ENCODE measurements at places on chromosomes 1 and 21.

DNA sequence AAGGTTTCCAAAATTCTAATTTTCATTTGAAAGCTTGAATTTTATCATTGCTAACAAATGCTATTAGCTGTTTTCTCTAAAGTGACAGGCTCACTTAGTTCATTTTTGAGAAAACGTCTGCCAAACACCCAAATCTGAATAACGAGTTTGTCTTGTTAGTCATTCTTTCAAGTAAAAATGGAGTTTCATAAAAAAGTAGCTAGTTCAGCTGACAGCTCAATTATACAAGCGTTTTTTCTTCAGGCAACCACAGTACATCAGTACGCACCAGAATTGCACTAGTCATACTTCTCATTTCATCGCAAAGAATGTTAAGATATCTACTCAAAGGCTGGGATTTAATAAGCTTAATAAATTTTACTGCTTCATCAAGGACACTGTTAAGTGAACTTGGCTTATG lies 72.3 kb upstream of the SLFNL1 start:
- H3K4me1 ChIP-seq: peaks cover 4% of the 10 kb centered on the region
- H3K36me3 ChIP-seq: peaks cover 6% of the 10 kb centered on the region
- no peak overlapping the region for H3K4me3 ChIP-seq
- H3K27ac ChIP-seq: no peak overlapping the region

DNA sequence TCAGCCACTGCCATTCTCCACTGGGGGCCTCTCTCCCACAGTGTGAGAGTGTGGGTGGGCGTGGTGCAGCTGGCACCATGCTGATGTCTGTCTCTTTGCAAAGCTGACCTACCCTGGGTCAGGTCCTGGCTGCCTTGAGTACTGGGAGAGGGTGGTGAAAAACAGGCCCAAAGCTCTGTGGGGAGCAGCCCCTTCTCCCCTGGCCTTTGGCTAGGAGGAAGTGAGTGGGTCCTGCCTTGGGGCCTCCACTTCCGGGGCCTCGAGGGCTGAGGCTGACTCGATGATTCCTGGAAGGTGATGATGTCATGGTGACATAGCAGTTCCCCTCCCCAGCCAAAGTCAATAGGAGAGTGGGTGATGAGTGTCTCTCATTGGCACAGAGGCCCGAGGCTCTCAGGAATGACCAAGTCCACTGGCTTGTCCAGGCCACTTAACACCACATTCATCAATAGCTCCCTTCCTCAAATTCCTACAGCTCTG lies 53.0 kb downstream of the IER5 start:
- H3K27me3 ChIP-seq: no peaks in the 10 kb centered on the region
- DNase-seq: no peak
- peak overlapping the region; percentile 81 for H3K27ac ChIP-seq
- peaks cover 5% of the 10 kb centered on the region for H3K36me3 ChIP-seq

DNA sequence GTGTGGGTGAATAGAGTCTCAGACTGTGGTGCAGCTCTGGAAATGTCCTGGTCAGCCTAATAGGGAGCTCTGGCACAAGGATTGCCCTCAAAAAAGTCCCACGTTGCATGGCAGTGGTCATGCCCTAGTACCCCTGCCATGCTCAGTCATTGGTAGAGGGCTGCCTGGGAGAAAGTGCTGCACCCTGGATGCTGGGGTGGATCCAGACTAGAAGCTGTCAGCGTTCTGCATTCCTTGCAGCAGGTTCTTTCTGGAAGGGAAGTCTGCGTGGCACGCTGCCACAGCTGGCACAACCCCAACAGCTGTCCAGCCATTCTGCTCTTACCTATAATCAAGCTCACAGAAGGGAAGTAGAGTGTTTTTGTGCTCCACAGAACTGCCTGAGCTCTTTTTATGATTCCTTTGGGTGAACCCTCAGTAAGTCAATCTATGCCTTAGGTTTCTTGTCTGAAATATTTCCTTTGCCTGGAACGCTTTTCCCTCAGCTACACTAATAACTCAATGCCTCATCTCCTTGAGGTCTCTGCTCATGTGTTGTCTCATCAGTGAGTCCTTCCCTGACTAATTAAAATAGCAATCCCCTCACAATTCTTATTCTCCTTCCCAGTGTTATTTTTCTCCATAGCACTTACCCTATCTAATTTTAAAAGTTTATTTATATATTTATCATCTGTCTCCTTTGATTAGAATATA lies 61.5 kb upstream of the JAK1 start:
- no peak for DNase-seq
- no peak overlapping the region for H3K27ac ChIP-seq
- H3K4me3 ChIP-seq: no peak overlapping the region
- peaks cover 11% of the 10 kb centered on the region for H3K4me1 ChIP-seq
- no peaks in the 10 kb centered on the region for H3K36me3 ChIP-seq
- no peaks in the 10 kb centered on the region for H3K27me3 ChIP-seq

GRCh38 chr1:48109390-48110013 lies 112.3 kb upstream of the TRABD2B start:
- H3K36me3 ChIP-seq: peaks cover 2% of the 10 kb centered on the region
- H3K4me1 ChIP-seq: peaks cover 3% of the 10 kb centered on the region
- H3K4me3 ChIP-seq: no peak overlapping the region
- H3K27me3 ChIP-seq: peaks cover 41% of the 10 kb centered on the region
- H3K27ac ChIP-seq: no peak overlapping the region
- DNase-seq: no peak

DNA sequence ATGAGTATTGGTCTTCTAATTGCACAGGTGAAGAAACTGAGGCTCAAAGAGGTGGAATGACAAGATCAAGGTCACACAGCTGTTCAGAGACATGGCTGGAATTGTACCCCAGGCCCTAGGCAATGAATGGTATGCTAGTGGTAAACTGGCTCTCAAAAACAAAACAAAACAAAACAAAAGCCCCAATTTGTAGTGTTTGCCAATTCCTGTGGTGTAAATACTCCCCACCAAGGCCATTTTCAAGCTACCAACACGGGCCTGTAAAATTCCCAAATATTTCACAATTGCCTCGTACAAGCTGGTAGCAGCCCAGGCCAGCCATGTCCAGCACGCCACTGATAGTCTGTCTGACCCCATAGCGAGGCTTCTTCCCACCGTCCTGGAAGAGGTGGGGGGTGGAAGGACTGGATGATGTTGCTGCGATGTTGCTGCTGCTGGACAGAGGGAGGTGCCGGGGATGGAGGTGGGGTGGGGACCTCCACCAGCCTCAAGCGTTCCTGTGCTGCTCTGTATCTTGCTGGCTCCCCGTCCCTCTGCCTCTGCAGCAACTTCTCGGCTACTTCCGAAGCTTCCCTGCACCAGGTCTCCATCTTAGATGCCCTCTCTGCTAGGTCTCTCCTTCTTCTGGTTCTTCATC lies 62.2 kb upstream of the RUNX3 start:
- DNase-seq: no peak
- H3K27ac ChIP-seq: peak overlapping the region; percentile 98
- peaks cover 7% of the 10 kb centered on the region for H3K27me3 ChIP-seq

DNA sequence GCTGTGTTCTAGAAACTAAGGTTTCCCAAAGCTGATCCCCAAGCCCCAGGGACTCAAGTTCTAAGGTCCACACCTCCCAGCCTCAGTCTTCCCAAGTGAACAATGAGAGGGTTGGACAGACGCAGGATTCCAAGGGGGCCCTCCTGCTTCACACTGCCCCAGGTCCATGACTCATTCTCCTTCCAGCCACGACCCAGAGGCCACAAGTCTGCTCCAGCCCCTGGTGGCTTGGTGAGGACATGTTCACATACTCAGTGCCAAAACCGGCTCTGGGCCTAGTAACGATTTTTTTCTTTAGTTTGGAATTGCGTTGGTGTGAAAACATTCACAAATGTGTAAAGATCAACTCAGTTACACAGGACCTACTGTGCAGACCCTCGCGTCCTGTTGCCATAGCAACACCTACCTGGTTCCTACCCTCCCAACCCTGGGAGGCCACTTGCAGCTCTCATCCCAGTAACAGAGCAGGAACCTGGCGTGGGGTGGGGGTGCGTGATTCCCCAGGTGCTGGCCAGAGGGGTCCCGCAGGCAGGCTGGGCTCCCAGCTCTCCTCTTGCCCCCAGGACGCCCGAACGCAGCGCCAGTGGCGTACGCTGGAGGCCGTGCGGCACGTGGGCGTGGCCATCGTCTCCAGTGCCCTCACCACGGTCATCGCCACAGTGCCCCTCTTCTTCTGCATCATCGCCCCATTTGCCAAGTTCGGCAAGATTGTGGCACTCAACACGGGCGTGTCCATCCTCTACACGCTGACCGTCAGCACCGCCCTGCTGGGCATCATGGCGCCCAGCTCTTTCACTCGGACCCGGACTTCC lies 57.0 kb downstream of the DISP3 start:
- no peak for DNase-seq
- H3K27me3 ChIP-seq: peaks cover 20% of the 10 kb centered on the region
- no peaks in the 10 kb centered on the region for H3K4me1 ChIP-seq
- H3K27ac ChIP-seq: no peak overlapping the region
- no peaks in the 10 kb centered on the region for H3K36me3 ChIP-seq

DNA sequence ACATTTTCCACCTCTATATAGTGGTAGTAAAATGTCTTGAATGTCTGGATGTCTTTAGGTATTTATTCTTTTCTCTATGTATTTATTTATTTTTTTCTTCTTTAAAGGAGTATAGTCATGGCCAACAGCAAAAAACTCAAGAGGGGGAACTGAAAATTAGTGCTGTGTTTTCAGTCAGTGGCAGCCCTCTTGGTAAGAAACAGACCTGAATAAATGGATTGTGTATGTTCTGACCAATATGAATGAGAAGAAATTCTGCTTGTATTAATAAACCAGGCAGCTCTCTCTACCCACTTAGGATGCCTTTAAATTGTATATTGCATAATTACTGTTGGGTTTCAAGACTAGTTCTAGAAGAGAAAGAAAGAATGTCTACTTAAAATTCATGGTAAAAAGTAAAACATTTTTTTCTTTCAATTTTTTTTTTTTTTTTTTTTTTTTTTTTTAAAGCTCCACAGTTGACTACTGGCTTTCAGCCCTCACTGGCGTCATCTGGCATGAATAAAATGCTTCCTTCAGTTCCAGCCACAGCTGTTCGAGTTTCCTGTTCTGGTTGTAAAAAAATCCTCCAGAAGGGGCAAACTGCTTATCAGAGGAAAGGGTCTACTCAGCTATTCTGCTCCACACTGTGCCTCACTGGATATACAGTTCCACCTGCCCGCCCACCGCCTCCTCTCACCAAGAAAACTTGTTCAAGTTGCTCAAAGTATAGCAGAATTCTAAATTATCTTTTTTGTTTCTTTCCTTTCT lies 101.6 kb downstream of the ZMYM4 start:
- H3K27me3 ChIP-seq: no peaks in the 10 kb centered on the region
- H3K4me1 ChIP-seq: peaks cover 4% of the 10 kb centered on the region
- DNase-seq: no peak
- H3K27ac ChIP-seq: no peak overlapping the region
- H3K4me3 ChIP-seq: no peak overlapping the region
- H3K36me3 ChIP-seq: peaks cover 4% of the 10 kb centered on the region

GRCh38 chr1:224726441-224727182 lies 110.5 kb downstream of the CNIH3 start:
- peaks cover 6% of the 10 kb centered on the region for H3K27me3 ChIP-seq
- no peaks in the 10 kb centered on the region for H3K36me3 ChIP-seq
- no peak overlapping the region for H3K27ac ChIP-seq
- DNase-seq: no peak
- no peak overlapping the region for H3K4me3 ChIP-seq
- peaks cover 3% of the 10 kb centered on the region for H3K4me1 ChIP-seq

DNA sequence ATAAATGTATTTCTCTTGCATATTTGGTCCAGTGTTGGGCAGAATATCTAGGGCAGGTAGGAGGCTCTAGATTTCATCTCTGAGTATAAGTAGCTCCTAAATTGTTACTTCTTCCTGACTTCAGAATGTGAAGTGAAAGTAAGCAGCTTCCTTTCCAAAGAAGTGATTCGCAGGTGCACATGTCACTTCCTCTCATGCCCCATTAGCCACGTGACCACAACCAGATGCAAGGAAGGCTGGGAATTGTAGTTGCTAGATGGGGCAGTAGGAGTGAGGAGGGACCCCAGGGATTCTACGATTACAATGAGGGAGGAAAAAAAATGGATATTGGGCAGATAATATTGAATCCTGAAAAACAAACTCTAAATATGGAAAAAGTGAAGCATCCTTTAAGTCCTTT lies 113.2 kb upstream of the CYYR1 start:
- no peak for DNase-seq
- H3K36me3 ChIP-seq: no peaks in the 10 kb centered on the region
- no peak overlapping the region for H3K4me3 ChIP-seq
- H3K27ac ChIP-seq: no peak overlapping the region
- H3K27me3 ChIP-seq: no peaks in the 10 kb centered on the region

GRCh38 chr1:82225421-82226185 lies 424.9 kb downstream of the ADGRL2 start:
- no peak overlapping the region for H3K27ac ChIP-seq
- H3K4me1 ChIP-seq: no peaks in the 10 kb centered on the region
- no peak overlapping the region for H3K4me3 ChIP-seq
- no peak for DNase-seq
